NCI-H2029 treated with DMSO at 0.1 percent for 48 hours (cell line): ENCODE measurements at places on chromosomes 5 and 9.

- no peak for DNase-seq
Measured at GRCh38 chr5:137069358-137069757, 429.8 kb downstream of the SPOCK1 start.

- DNase-seq: peak; percentile 43
Measured at GRCh38 chr5:90020575-90021538, 388.7 kb downstream of the CETN3 start.

DNA sequence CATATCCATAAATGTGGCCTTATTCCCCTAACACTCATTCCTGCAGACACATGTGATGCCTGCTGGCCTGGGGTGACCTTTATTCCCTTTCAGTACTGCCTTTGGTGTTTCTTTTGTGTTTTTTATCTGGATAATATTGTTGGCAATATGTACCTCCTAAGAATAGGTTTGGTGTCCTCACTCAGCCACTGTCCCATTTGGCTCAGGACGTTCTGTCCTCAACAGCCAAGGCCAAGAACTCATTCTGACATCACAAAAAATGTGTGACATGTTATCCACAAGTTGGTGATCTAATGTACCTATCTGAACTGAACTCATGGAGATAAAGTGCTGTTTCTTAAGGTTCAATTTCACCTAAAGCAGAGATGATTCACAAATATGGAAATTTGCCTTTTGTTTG, 142.9 kb upstream of the GRAMD2B start:
- DNase-seq: no peak

DNA sequence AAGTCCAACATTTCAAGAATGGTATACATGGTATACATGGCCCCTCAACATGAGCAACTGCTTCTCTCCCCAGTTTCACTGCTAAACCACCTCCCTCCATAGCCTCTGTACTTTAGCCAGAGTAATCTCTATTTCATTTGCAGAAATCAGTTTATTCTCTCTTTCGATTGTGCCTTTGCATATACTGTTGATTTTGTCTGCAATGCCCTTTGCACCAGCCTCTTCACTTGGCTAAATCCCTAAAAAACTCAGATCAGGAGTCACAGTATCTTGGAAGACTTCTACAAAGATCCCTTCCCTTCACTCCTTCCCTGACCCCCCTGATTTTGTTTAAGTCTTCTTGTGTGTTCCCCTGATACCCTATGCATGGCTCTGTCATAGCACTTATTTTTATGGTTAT, 4.9 kb upstream of the CCNG1 start:
- no peak for DNase-seq

- no peak for DNase-seq
Measured at GRCh38 chr5:1343315-1343751, 1.6 kb downstream of the CLPTM1L start.

GRCh38 chr9:87062746-87063145, 115.4 kb upstream of the GAS1 start:
- DNase-seq: no peak

- DNase-seq: no peak
Measured at GRCh38 chr5:144036476-144036875, 134.0 kb downstream of the YIPF5 start.

GRCh38 chr5:132472431-132472830, 18.1 kb downstream of the IRF1 start:
- DNase-seq: no peak

GRCh38 chr9:7316967-7317366, 482.6 kb downstream of the DMAC1 start:
- DNase-seq: no peak

DNA sequence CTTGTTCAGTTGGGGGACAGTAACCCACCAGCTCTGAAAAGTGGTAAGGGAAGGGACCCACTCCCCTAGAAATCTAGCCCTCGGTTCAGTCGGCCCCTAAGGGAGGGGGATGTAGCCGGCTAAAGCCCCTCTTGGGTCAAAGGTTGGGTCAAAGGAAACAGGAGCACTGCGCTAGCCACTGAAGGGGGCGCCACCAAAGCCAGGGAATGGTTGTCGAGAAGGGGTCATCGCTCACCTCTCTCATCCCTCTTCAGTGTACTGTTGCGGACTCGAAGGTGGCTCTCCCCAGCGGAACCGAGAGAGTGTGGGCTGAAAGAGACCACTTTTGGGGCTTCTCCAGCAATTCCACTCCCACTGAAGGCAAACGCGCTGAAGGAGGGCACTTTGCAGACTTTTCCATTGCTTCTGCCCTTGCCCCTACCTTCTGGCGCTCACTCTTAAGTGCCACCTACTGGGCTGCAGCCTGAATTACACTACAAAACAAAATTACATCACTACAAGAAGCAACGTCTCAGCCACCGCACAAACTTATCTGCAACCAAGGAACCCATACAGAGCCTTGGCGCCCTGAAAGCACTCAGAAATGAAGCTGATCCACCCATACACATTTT, 396.9 kb downstream of the PDE4D start:
- DNase-seq: no peak

DNA sequence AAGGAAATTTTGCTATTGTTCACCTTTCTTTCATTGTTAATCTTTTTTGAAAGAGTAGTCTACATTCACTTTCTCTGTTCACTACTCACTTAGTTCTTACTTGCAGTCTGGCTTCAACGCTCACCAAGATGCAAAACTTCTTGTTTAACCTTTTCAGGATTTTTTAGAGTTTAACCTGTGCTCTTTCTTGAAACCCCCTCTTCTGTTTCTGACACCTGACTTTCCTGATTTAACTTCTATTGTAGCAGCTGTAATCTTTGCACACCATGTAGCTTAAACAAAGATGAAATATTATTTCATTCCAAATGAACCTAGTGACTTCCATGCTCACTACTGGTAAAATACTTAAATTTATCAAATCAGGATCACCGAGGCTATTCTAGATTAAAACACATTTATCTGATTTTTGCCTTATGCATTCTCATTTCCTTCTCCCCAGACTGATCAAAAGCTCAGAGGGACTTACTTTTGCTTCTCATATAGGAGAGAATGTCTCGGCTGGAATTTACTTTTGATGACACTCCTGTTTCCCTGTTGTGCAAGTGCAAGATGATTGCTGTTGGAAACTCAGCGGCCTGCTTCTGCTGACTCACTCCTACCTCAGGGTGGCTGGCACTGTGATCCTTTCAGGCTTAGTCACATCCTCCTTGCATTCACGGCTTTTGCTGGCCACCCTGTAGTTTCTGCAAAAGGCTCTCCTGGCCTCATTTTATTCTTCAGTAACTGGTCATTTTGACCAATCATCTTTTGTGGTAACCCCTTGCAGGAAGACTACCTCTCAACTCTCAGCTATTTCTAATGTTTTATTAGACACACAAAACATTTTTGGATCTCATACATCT, 109.3 kb upstream of the IFNE start:
- no peak for DNase-seq

DNA sequence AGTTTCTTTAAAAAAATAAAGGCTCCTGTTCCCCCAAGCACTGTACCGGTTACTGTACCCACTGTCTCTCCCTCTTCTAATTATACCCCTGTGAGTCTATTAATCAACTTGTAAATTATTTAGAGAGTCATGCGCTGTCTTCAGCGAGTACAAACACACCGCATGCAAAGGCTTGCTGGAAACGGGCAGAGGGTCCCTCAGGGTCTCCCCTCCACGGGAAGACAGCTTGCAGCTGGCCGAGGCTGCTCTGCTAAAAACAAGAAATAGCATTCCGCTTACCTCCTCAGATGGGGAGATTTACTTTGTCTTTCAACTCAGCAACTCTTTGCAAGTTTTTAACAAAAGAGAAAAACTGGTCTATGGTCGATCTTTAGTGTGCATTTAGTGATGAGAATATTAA, 71.8 kb downstream of the AK8 start:
- no peak for DNase-seq

GRCh38 chr5:13957032-13957645, 12.7 kb upstream of the DNAH5 start:
- peak; percentile 58 for DNase-seq

- DNase-seq: no peak
Measured at GRCh38 chr9:120438111-120438510, 141.9 kb downstream of the CDK5RAP2 start.

DNA sequence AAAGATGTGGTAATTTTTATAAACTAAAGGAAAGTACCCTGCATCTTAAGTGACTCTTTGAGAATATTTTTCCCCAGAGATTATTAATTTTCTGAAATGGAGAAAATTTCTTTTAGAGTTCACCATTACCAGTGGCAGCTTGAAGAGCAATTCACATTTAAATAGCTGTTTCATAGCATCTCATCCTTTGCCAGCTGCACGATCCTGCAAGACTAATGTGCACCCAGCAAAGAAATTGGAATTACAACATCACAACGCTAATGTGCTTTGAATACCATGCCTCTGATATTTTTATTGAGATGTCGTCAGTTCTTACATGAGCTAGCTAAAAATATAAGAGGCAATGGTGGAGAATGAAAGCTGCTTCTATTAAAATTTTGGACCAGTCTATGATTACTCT, 423.5 kb downstream of the TAF11L14 start:
- no peak for DNase-seq

DNA sequence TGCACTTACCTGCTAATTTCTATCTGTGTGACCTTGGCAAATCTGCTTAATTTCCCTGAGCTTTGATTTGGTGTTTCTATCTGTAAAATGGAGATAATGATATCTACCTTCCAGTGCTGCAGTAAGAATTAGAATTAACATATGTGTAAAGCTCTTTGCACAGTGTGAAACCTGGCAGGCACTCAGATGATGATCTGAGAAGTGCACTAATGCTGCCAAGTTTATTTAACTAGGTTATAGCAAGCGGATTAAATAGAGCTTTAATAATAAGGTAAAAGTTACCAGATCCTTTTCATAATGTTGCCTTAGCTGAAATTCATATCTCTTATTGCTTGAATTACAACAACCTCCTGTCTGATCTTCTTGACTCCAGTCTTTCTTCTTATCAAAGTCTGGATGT, 315.3 kb upstream of the CD180 start:
- DNase-seq: no peak

- DNase-seq: no peak
Measured at GRCh38 chr5:8332666-8333445, 463.9 kb downstream of the MTRR start.

GRCh38 chr5:179060116-179061008, at the start of gene ZNF354C:
TSS of gene ZNF354C (plus strand) at chr5:179060373. CDS start at chr5:179062069, 1,696 bp downstream.
- DNase-seq: peak; percentile 45

DNA sequence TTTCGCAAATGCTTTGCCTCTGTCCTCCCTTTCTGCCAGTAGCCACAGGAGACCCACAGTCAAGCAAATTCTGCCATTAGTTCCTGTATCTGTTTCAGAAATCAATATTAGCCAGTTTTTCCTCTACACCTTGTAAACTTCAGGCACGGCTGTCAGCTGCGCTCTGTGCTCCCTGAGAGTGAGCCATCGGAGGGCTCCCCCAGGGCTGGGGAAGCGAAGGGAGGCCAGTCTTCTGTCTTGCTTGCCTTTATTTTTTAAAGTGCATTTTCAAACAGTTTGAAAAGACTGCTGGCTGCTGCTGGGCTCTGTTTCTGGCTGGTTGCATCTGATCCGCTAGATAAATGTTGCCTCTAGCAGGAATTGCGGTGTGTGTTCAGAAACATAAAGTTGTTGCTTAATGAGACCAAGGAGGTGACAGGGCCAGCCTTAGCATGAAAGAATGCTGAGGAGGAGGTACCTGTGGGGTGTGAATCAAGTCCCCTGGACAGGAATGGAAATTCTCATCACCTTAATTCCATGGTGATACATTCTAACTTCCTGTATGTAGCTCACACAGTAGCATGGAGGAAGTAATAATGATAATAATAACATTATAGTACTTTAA, 421.7 kb upstream of the KIF2A start:
- DNase-seq: no peak

DNA sequence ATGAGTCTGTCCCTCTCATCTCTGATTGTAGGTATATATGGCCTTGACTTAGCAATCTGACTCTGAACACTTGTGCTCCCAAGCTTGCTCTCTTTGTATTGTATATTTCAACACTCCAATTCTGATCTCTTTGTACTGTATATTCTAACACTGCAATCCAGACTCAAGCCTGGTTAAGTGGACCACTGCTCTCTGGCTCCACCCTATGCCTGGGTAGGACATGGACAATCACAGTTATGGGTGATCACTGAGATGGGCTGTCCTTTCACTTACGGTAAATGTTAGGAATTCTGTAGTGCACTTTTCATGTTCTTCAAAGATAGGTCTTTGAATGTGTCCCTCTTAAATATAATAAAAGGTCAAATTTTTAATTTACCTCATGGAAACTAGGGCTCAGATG, 165.1 kb downstream of the TLR4 start:
- no peak for DNase-seq

- no peak for DNase-seq
Measured at GRCh38 chr5:82222597-82223574, 55.3 kb downstream of the RPS23 start.

DNA sequence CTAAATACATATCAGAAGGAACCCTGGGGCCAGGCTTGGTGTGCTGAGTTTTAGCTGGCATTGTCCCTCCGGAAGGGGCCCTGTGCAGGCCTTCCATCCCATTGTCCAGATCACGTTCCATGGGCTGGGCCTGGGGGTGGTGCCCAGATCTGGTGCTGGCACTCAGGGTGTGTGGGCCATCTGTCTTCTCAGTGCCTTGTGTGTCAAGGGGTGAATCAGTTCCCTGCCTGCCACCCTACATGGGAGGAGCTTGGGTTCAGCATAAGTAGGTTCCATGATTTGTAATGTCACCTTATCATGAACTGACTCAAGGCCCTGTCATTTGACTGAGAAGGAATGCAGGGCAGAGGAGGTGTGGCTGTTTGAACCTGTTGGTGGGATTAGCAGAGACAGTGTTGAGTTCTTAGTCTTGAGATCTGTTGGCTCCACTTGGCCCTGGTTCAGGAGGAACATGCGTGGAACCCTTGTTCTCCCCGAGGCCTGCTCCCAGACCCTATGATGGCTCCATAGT, 176.8 kb downstream of the MACROH2A1 start:
- no peak for DNase-seq

- no peak for DNase-seq
Measured at GRCh38 chr5:12330381-12330780, 426.1 kb upstream of the CTNND2 start.

- no peak for DNase-seq
Measured at GRCh38 chr5:142871363-142872193, 101.4 kb downstream of the ARHGAP26 start.

DNA sequence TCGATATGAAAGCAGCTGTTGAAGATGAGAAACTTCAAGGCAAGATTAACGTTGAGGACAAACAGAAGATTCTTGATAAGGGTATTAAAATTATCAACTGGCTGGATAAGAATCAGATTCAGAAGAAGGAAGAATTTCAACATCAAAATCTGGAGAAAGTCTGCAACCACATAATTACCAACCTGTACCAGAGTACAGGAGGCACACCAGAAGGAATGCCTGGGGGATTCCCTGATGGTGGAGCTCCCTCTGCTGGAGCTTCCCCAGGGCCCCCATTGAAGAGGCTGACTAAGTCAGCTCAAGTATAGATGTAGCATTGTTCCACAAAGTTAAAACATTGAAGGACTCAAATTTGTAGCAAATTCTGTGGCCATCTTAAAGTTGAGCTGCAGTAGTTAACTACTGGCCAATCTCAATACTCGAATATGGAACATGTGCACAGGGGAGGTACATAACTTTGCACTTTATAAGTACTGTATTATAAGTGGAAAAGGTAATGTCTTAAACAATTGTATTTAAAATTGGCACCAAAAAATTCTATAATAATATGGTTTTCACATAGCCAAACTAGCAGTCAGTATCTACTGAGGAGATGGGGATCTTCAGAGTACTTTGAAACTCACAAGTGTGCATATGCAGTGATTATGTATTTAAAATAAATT, 237.5 kb downstream of the CHSY3 start:
- no peak for DNase-seq
